GM12864 (cell line): ENCODE measurements at places on chromosomes 3 and 15.

DNA sequence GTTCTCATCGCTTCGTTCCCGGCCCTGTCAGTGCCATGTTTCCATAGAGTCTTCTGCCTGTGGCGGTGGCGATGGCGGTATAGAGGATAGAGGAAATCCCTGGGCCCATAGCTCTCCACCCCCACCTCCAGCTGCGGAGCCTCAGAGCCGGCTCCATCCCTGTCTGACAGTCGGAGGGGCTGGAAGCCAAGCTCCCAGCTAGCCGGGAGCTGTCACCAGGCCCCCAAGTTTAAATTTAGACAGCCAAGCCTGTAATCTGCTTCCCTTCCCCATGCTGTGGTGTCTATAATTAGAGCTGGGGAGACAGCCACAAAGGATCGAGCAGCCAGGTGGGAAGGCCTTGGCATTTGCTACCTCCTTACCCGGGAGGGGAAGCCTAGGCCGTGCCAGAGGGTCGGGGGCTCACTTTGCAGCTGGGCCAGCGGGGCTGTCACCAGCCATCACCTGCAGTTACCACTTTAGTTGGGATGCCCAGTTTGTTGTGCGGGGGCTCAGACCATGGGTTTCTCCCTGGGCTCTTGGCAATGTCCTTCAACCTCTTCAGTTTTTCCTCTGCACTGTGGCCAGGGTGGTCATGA is 56.3 kb upstream of the SEC13 start:
- DNase-seq, result no peak

DNA sequence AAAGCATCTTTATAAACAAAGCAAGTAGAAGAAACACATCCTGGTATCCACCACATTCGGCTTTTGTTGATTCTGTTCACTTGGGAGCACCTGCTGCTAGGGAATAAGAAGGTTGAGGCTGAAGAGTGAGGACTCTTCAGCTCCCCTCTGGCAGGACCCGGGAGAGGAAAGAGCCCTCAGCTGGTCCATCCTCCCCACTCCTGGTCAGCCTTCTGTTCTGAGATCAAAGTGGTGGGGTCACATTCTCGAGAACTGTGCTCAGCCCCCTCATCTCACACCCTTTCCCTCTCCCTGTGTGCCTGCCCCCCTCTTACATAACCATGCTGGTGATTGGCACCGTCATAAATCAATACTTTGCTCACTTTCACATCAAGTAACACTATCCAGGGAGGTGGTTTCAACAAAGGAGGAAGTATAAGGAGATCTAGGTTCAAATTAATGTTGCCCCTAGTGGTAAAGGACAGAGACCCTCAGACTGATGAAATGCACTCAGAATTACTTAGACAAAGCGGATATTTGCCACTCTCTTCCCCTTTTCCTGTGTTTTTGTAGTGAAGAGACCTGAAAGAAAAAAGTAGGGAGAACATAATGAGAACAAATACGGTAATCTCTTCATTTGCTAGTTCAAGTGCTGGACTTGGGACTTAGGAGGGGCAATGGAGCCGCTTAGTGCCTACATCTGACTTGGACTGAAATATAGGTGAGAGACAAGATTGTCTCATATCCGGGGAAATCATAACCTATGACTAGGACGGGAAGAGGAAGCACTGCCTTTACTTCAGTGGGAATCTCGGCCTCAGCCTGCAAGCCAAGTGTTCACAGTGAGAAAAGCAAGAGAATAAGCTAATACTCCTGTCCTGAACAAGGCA is at the start of gene NR1I2:
TSS of gene NR1I2 (plus strand) at position 772 of the 869 bp plus-strand sequence.
- DNase-seq, result no peak

- DNase-seq, result no peak
These were observed 713.3 kb upstream of the GBE1 start for GRCh38 chr3:82474711-82475110.

GRCh38 chr3:55285156-55285555 is 201.9 kb downstream of the WNT5A start:
- DNase-seq, result no peak

- DNase-seq, result no peak
These were observed 56.3 kb downstream of the KLF15 start for GRCh38 chr3:126300761-126301481.

GRCh38 chr3:109178708-109179107 is 42.2 kb downstream of the C3orf85 start:
- DNase-seq, result no peak

GRCh38 chr15:88571153-88571851 is 24.8 kb upstream of the DET1 start:
- no peak for DNase-seq

DNA sequence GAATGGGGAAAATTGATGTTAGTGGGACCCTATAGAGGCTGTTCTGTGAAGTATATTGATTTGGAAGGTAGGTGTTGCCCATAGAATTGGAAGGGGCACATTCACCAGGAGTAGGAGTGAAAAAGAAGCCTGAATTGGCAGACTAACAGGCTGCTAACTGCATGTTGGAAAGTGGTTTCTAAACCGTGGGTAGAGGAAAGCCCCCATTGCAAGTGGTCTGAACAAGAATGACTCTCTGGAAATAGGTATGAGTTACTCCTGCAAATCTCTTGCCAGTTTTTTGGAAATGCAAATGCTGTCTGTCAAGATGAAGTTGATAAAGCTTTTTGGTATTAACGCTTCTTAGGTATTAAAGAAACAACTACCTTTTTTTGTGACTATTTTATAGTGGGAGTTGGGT is 3.5 kb downstream of the UBE2E1 start:
- DNase-seq, result no peak

GRCh38 chr15:59150185-59150584 is 45.2 kb downstream of the CCNB2 start:
- no peak for DNase-seq

DNA sequence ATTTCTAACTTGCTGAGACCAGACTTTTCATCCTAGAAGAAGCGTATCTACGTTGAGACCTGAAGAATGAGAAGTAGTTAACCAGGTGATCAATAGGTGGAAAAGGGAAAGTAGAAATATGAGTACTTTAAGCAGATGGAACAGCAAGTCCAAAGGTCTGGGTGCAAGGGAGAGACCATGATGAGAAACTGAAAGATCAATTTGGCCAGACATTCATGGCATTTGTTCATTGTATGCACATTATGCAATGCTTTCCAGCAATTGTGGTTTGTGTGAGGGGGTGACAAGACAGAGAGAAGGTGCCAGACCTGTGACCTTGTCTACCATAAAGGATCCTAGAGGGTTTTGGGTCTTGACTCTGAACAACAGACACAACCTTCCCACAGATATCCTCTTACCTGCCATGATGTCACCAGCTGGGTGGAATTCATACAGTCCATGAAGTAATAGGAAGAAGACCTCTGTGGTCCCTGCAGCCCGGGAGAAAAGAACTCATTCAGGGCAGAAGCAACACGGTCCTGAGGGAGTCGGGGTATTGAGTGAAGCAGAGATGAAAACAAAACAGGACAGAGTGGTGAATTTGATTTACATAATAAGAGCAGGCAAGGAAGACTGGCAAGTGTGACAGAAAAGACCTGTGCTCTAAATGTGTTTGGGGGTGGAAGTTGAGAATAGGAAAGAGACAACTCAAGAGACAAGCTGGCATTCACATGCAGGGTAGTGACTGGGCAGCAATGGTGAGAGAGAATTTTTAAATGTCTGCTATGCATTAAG is 63.4 kb upstream of the PSMD6 start:
- no peak for DNase-seq

GRCh38 chr3:126679831-126680666 is 24.0 kb upstream of the CHCHD6 start:
- no peak for DNase-seq

- no peak for DNase-seq
These were observed 23.6 kb upstream of the SSUH2 start for GRCh38 chr3:8668216-8668615.

DNA sequence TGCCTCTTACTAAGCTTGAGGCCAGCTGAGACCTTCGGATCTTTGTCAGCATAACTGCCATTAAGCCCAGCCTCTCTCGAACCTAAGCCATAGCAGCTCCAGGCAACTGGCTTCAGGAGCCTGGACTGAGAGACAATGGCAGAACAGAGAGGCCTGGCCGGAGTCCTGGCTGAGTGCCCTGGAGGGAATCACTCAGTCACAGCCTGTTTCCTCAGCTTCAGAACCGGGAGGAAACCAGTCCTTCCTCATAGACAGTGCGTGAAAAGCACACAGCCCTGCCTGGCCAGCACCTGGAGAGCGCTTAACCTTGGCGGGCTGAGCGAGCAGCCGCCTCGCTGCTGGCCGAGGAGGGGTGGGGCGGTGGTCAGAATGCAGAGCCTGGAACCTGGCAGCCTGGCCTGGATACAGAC is 21.6 kb downstream of the RNU5B-1 start:
- no peak for DNase-seq

GRCh38 chr3:172208586-172209332 is 169.4 kb downstream of the FNDC3B start:
- DNase-seq, result no peak

- DNase-seq, result no peak
These were observed 34.0 kb upstream of the ARHGEF3 start for GRCh38 chr3:56835650-56836227.

- no peak for DNase-seq
These were observed 30.9 kb downstream of the PLSCR1 start for GRCh38 chr3:146513386-146514051.

DNA sequence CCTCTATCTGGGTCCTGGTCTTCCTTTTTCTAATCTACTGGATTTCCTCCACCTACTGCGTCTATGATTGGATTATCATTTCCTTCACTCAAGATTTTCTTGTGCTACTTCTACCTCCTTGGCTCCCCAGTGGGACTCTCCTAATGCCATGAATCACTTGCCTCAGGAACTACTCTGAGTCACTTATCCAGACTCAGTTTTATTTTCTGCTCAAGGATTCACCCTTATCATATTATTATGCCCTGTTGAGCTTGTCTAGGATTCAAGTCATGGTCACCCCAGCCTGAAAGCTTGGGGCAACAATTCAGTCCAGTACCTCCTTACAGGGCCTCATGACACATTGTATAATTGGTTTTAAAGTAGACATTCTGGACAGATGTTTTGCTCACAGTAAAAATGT is 968.1 kb downstream of the ROBO1 start:
- DNase-seq, result no peak

- DNase-seq, result no peak
These were observed 15.9 kb upstream of the ALDH1A2 start for GRCh38 chr15:58081456-58081855.

GRCh38 chr3:35549690-35550089 is 89.6 kb upstream of the ARPP21 start:
- no peak for DNase-seq
